Upper lobe of right lung (tissue), 1 donor: ENCODE measurements at places on chromosomes 4 and X. TPM values are rescaled to one million over a fixed set of nuclear protein-coding genes. Genes with fewer than 3 reads are reported as not detected.

- H3K27ac ChIP-seq: no peak overlapping the region
- H3K27me3 ChIP-seq: no peaks in the 10 kb centered on the region
- DNase-seq: no peak
- H3K4me1 ChIP-seq: no peaks in the 10 kb centered on the region
These were observed 563.9 kb downstream of the GRXCR1 start for GRCh38 chr4:43456383-43456782.

GRIA2 gene
- total RNA-seq: not detected

- H3K27ac ChIP-seq: no peak overlapping the region
- no peaks in the 10 kb centered on the region for H3K4me1 ChIP-seq
- no peaks in the 10 kb centered on the region for H3K36me3 ChIP-seq
- no peak for DNase-seq
These were observed 28.0 kb downstream of the PDHA2 start for GRCh38 chr4:95867919-95868318.

DSPP gene
- total RNA-seq: not detected

DNA sequence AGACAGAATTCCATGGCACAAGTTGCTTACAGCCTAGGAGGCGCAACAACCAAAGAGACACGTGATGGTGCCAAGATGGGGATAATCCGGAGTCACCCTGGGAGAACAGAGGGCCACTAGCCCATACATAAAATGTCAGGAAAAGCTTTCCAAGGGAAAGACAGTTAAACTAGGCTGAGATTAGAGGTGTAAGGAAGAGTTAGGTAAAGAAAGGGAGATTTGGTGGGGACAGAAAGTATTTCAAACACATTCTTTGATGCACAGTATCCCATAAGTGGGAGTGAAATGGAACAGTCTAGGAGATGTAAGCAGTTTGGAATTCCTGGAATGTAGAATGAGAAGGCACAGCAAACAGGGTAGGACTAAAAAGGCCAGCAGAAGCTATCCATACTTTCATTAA, 860.9 kb upstream of the LCORL start:
- no peak overlapping the region for H3K27ac ChIP-seq
- H3K4me1 ChIP-seq: peaks cover 3% of the 10 kb centered on the region
- no peaks in the 10 kb centered on the region for H3K27me3 ChIP-seq
- no peak overlapping the region for H3K4me3 ChIP-seq

DNA sequence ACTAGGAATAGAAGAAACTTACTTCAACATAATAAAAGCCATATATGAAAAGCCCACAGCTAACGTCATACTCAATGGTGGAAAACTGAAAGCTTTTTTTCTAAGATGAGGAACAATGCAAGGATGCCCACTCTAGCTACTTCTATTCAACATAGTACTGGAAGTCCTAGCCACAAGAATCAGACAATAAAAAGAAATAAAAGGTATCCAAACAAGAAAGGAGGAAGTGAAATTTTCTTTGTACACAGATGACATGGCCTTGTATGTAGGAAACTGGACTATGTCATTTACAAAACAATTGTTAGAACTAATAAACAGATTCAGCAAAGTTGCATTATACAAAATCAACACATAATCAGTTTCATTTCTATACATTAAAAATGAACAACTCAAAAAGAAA, 25.5 kb upstream of the NXT2 start:
- no peak overlapping the region for H3K4me3 ChIP-seq
- H3K36me3 ChIP-seq: no peaks in the 10 kb centered on the region
- no peak for DNase-seq
- no peaks in the 10 kb centered on the region for H3K27me3 ChIP-seq

TLR10 gene
- 0.78 TPM for total RNA-seq

- no peaks in the 10 kb centered on the region for H3K27me3 ChIP-seq
- H3K4me3 ChIP-seq: no peak overlapping the region
- H3K4me1 ChIP-seq: no peaks in the 10 kb centered on the region
These were observed 99.7 kb upstream of the SLC7A11 start for GRCh38 chr4:138341739-138342415.

- H3K27ac ChIP-seq: no peak overlapping the region
- H3K27me3 ChIP-seq: no peaks in the 10 kb centered on the region
- no peak for DNase-seq
- no peak overlapping the region for H3K4me3 ChIP-seq
- no peaks in the 10 kb centered on the region for H3K4me1 ChIP-seq
These were observed 8.0 kb upstream of the KCNE5 start for GRCh38 chrX:109632906-109633504.

- no peaks in the 10 kb centered on the region for H3K27me3 ChIP-seq
- no peak overlapping the region for H3K4me3 ChIP-seq
- H3K27ac ChIP-seq: no peak overlapping the region
These were observed 1003.8 kb upstream of the INTU start for GRCh38 chr4:126628933-126629332.

GRCh38 chr4:90883519-90883918, 756.3 kb downstream of the CCSER1 start:
- no peak overlapping the region for H3K4me3 ChIP-seq
- no peak overlapping the region for H3K27ac ChIP-seq
- no peak for DNase-seq
- no peaks in the 10 kb centered on the region for H3K27me3 ChIP-seq

GRCh38 chrX:31331928-31332327, 260.1 kb upstream of the FTHL17 start:
- no peaks in the 10 kb centered on the region for H3K36me3 ChIP-seq
- no peak overlapping the region for H3K4me3 ChIP-seq
- H3K27ac ChIP-seq: no peak overlapping the region
- DNase-seq: no peak
- H3K27me3 ChIP-seq: no peaks in the 10 kb centered on the region

DNA sequence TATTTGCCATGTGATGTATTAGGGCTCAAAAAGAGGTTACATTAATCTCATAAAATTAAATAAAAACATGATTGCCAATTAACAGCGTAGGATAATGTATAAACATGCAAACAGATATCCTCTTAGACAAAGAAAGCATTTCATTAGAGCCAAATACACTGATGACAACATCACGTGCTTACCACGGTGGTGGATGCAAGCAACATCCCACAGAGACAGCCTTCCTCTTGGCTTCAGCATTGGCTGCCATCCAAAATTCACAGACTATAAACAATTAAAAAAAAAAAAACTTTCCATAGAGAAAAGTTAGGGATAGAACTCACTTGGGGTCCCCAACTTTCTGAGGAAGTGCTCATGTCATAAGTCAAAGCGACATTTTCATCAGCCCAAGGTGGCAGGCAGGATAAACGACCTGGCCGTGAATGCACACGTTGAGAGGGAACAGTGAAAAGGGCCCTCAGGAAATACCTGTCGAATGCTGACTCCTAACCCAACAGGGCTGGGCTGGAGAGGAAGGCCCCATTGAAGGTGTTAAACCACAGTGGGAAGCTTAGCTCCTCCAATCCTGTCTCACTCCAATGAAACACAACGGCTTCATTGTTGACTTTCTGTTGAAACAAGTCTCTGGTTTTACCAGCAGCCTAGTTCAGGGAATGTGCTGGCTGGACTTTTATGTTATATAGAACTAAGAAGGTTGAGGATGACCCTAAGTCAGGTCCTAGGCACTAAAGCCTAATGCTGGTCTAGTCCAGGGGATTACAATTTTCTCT, 48.4 kb downstream of the IDS start:
- no peak overlapping the region for H3K27ac ChIP-seq
- DNase-seq: no peak
- H3K4me3 ChIP-seq: no peak overlapping the region
- H3K27me3 ChIP-seq: no peaks in the 10 kb centered on the region
- H3K4me1 ChIP-seq: no peaks in the 10 kb centered on the region

ASB9 gene
- 4.4 TPM for total RNA-seq
